ENCODE measurements at places on chromosomes 5 and 9.

GRCh38 chr9:68740561-68740960, 35.5 kb downstream of the PIP5K1B start:
- DNase-seq: no peak

- no peak for DNase-seq
These were observed 6.1 kb upstream of the TMEM252 start for GRCh38 chr9:68546596-68547390.

DNA sequence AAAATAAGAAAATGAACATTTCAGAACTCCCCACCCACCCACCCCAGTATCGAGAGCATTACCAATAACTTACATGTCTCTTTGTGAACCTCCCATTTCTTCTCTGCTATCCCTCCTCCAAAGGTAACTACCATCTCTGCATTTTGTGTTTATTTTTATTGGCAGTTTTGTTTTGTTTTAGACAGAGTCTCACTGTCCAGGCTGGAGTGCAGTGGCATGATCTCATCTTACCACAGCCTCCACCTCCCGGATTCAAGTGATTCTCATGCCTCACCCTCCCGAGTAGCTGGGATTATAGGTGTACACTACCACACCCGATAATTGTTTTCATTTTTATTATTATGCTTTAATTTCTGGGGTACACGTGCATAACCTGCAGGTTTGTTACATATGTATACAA, 21.7 kb upstream of the GLIS3 start:
- DNase-seq: no peak

- no peak for DNase-seq
These were observed 298.2 kb downstream of the MAN2A1 start for GRCh38 chr5:109987970-109988369.

- no peak for DNase-seq
These were observed 134.8 kb upstream of the ALDH1B1 start for GRCh38 chr9:38257626-38258215.

DNA sequence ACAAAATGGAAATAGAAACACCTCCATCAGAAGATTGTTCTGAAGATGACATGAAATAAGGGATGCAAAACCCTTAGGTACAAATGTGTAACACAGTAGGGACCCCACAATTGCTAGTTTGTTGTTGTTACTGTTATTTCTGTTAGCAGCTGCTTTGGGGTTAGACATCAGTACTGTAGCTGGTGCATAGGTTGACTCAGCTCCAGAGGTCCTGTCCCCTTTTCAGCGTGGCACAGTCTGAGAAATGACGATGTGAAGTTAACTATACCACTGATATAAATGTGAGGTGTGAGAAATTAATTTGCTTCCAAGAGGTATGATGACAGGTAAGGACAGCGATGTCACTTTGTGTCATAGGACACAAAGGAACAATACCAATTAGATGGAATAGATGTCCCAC, 384.6 kb upstream of the KLF4 start:
- DNase-seq: no peak

DNA sequence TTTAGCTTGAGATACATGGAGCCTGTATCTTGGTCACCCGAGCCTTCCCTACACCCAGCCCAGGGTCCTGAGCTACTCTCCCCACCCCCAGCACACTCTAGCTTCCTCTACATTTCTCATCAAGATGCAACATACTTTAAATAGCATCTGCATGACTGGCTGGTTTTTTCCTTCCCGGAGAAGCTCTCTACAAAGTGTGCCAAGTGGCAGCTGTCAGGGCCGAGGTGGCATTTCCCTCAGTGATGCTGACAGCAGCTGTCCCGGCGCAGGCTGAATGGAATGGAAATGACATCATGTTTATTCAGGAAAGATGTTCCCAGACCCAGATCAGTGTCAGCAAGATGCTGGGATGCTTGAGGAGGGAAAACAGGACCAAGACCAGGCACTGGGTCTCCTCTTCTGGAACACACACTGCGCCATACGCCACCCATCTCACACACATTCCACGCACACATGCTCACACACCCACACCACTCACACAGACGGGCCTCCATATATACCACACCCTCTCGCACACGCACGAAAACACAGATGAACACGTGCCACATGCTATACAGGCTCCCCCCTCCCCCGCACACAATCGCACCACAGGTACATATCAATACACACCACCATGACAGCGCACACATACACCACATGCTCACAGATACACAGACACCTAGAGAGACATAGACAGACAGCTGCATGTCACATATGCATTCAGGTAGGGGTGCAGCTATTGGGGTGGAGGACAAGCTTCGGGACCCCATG, 67.8 kb downstream of the LHX2 start:
- DNase-seq: no peak

- DNase-seq: no peak
These were observed 146.9 kb upstream of the TLX3 start for GRCh38 chr5:171162165-171162564.

Measured in T-helper 1 cell (primary cell).